Breast epithelium (tissue), 4 donors: ENCODE measurements at places on chromosomes 7 and 10. TPM values are rescaled to one million over a fixed set of nuclear protein-coding genes. Genes with fewer than 3 reads are reported as not detected.

The NCF1 gene
- total RNA-seq, result 5.0 TPM

- H3K36me3 ChIP-seq, result no peaks in the 10 kb centered on the region
- no peak for DNase-seq
- no peaks in the 10 kb centered on the region for H3K4me1 ChIP-seq
Measured at GRCh38 chr7:37016064-37016878, 292.0 kb upstream of the AOAH start.

DNA sequence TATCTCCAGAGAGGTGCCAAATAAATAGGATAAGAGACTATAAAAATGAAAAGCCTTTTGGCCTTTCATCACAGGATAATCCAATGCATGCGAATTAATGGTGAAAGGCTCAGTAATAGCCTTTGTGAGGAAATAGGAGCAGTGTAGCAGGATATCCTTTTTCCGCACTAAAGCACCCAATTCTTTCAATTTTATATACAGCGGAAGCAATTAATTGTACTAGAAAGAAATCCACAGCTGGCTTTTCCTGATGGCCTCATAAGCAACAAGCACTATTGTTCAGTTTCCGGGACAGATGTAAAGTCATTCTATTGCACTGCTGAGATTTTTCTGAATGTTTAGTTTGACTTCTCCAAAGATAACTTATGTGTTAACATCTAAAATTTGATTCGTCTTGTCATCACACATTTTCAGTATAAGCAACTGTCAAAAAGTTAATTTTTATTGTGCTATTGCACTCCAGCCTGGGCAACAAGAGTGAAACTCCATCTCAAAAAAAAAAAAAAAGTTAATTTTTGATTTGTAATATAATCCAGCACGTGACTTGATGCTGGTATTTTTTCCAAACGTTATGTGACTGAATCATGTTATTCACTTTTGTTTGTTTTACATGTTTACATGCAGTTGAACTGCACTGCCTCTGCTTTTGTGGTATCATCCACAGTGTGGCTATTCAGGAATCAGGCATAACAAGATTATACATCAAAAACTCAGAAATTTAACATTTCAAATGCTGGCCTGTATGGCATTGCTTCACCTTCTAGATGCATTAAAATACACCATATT is 8.4 kb upstream of the BMPR1A start:
- H3K4me1 ChIP-seq, result no peaks in the 10 kb centered on the region
- H3K4me3 ChIP-seq, result no peak overlapping the region
- H3K27ac ChIP-seq, result no peak overlapping the region
- H3K36me3 ChIP-seq, result no peaks in the 10 kb centered on the region
- H3K27me3 ChIP-seq, result no peaks in the 10 kb centered on the region

The MAGI2 gene
- 22.7 TPM for total RNA-seq

GRCh38 chr7:35714862-35715261 is 19.9 kb upstream of the HERPUD2 start:
- H3K4me1 ChIP-seq, result no peaks in the 10 kb centered on the region
- H3K27ac ChIP-seq, result no peak overlapping the region
- DNase-seq, result no peak
- no peaks in the 10 kb centered on the region for H3K27me3 ChIP-seq
- H3K36me3 ChIP-seq, result no peaks in the 10 kb centered on the region
- no peak overlapping the region for H3K4me3 ChIP-seq

GRCh38 chr7:93551063-93551895 is 23.2 kb downstream of the CALCR start:
- no peak for DNase-seq
- no peak overlapping the region for H3K27ac ChIP-seq
- H3K36me3 ChIP-seq, result no peaks in the 10 kb centered on the region
- no peaks in the 10 kb centered on the region for H3K27me3 ChIP-seq
- H3K4me3 ChIP-seq, result no peak overlapping the region

GRCh38 chr10:71975871-71976725 is 11.9 kb downstream of the CHST3 start:
- H3K4me3 ChIP-seq, result peak overlapping the region; percentile 4
- no peaks in the 10 kb centered on the region for H3K36me3 ChIP-seq
- H3K4me1 ChIP-seq, result peaks cover 45% of the 10 kb centered on the region
- peak; percentile 41 for DNase-seq

- H3K27me3 ChIP-seq, result peaks cover 4% of the 10 kb centered on the region
- no peak overlapping the region for H3K27ac ChIP-seq
- H3K4me3 ChIP-seq, result no peak overlapping the region
- no peaks in the 10 kb centered on the region for H3K4me1 ChIP-seq
- no peak for DNase-seq
Measured at GRCh38 chr10:84547616-84548015, 219.2 kb downstream of the CCSER2 start.

GRCh38 chr7:20385126-20385525 is 54.4 kb downstream of the ITGB8 start:
- H3K27me3 ChIP-seq, result no peaks in the 10 kb centered on the region
- no peak overlapping the region for H3K4me3 ChIP-seq
- no peak overlapping the region for H3K27ac ChIP-seq
- H3K4me1 ChIP-seq, result no peaks in the 10 kb centered on the region
- peaks cover 7% of the 10 kb centered on the region for H3K36me3 ChIP-seq

The SP4 gene
- total RNA-seq, result 23.0 TPM

- H3K4me1 ChIP-seq, result no peaks in the 10 kb centered on the region
- no peaks in the 10 kb centered on the region for H3K36me3 ChIP-seq
- DNase-seq, result no peak
Measured at GRCh38 chr7:36084485-36085091, 68.5 kb upstream of the EEPD1 start.

DNA sequence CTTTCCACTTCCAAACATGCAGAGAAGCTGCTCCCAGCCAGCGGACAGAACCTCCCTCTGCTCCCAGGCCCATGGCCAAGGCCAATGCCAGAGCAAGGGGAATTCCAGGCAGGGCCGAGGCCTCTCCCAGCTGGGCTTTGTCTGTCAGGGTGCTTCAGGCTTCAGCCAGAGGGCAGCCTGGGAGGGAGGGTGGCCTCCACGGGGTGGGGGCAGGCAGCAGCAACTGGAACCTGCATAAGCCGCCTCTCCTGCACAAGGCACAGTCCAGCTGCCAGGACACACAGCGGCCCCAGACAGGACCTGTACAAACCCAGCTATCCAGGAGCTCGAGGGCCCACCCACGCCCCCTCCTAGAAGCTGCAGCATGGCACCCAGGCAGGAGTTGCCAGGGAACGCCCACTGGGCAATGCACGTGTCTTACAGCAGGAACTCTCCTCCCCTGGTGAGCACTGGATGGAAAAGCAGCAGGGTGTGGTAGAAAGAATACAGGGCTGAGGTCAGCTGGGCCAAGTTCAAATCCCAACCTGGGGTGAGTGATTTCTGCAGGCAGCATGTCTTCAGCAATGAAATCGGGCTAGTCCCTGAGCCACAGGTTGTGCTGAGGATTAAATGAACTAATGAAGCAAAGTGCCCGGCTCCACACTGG is 7.6 kb downstream of the FAM53B start:
- no peaks in the 10 kb centered on the region for H3K36me3 ChIP-seq
- peaks cover 11% of the 10 kb centered on the region for H3K4me1 ChIP-seq
- no peak overlapping the region for H3K4me3 ChIP-seq
- peak; percentile 46 for DNase-seq
- peak overlapping the region; percentile 77 for H3K27ac ChIP-seq
- no peaks in the 10 kb centered on the region for H3K27me3 ChIP-seq

DNA sequence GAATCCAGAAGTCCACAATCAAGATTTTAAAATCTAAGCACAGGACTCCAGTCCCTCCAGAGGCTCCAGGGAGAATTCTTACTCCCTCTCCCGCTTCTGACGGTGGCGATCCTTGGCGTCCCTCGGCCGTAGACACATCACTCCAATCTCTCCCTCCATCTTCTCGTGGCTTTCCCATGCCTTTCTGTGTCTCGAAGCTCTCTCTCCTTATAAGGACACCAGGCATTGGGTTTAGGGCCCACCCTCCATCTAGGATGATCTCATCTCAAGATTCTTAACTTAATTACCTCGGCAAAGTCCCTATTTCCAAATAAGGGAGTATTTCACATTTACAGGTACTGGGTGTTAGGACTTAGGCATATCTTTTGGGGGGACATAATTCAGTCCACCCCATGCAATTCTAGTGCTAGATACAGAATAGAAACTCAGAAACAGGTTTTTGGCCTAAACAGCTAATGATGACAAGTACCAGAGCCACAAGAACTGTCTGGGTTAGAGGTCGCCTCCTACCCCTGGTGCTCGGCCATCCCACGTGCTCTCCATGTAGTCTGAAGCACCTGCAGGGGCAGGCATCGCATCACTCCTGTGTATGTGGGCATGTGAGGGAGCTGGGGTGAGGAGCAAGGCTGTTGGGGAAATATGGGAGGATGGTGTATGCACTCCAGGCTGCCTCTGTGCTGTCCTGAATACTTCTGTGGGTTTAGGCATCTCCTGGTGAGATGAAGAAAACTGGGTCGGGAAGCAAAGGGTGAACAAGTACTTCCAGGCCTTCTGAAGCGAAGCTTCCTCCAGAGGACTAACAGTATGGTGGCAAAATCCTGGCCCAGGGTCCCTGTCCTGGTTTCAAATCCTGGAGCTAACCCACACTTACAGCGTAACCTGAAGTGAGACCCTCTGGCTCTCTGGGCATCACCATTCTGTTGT is 298.3 kb upstream of the ZMIZ1 start:
- DNase-seq, result no peak
- H3K4me3 ChIP-seq, result no peak overlapping the region
- H3K4me1 ChIP-seq, result no peaks in the 10 kb centered on the region
- no peaks in the 10 kb centered on the region for H3K36me3 ChIP-seq
- no peaks in the 10 kb centered on the region for H3K27me3 ChIP-seq
- H3K27ac ChIP-seq, result no peak overlapping the region

The OR6V1 gene
- total RNA-seq, result not detected

DNA sequence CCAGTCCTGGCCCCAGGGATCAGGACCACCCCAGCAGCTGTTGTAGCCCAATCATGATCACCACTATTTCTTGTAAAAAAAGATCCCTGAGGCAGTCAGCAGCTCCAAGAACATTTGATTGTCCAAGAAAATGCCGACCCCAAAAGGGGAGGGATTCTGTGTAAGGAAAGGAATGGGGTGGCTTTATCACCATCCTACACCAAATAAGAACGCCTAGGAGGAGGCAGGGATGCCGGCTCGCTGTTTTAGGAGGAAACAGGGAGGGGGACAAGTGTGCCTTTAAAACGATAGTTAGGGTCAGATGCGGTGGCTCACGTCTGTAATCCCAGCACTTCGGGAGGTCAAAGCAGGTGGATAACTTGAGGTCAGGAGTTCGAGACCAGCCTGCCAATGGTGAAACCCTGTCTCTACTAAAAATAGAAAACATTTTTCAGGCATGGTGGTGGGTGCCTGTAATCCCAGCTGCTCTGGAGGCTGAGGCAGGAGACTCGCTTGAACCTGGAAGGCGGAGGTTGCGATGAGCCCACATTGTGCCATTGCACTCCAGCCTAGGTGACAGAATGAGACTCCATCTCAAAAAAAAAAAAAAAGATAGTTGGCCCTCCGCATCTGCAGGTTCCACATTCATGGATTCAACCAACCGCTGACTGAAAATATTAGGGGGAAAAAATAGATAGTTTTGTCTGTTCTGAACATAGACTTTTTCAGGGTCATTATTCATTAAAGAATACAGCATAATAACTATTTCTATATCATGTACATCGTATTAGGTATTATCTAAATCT is 63.6 kb downstream of the PDIA4 start:
- no peaks in the 10 kb centered on the region for H3K36me3 ChIP-seq
- no peaks in the 10 kb centered on the region for H3K4me1 ChIP-seq
- DNase-seq, result no peak
- H3K27me3 ChIP-seq, result no peaks in the 10 kb centered on the region

The TMEM236 gene
- total RNA-seq, result 0.59 TPM

DNA sequence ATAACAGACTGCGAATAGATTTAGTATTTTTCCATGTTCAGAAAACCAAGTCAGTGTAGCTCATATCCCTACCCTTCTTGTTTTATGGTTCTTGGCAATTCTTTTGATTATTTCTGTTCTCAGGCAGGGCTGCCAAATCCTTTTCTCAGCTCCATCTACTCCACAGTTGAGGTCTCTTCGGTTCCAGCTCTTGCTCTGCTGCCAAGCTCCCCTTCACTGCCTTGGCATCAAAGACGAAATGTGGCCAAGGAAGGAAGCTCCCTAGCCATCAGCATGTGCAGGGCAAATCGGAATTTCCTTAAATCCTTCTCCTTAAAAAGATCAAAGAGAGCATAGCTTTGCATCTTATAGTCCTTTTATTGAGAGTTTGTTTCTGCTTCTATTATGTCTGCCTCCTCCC is 116.4 kb upstream of the NOBOX start:
- no peak overlapping the region for H3K27ac ChIP-seq
- H3K4me3 ChIP-seq, result no peak overlapping the region
- H3K4me1 ChIP-seq, result no peaks in the 10 kb centered on the region
- no peaks in the 10 kb centered on the region for H3K27me3 ChIP-seq
- no peaks in the 10 kb centered on the region for H3K36me3 ChIP-seq
- no peak for DNase-seq

- peak overlapping the region; percentile 80 for H3K27ac ChIP-seq
- H3K4me3 ChIP-seq, result peak overlapping the region; percentile 32
- DNase-seq, result no peak
- no peaks in the 10 kb centered on the region for H3K27me3 ChIP-seq
- H3K36me3 ChIP-seq, result no peaks in the 10 kb centered on the region
Measured at GRCh38 chr10:24215603-24216002, 6.7 kb downstream of the KIAA1217 start.

DNA sequence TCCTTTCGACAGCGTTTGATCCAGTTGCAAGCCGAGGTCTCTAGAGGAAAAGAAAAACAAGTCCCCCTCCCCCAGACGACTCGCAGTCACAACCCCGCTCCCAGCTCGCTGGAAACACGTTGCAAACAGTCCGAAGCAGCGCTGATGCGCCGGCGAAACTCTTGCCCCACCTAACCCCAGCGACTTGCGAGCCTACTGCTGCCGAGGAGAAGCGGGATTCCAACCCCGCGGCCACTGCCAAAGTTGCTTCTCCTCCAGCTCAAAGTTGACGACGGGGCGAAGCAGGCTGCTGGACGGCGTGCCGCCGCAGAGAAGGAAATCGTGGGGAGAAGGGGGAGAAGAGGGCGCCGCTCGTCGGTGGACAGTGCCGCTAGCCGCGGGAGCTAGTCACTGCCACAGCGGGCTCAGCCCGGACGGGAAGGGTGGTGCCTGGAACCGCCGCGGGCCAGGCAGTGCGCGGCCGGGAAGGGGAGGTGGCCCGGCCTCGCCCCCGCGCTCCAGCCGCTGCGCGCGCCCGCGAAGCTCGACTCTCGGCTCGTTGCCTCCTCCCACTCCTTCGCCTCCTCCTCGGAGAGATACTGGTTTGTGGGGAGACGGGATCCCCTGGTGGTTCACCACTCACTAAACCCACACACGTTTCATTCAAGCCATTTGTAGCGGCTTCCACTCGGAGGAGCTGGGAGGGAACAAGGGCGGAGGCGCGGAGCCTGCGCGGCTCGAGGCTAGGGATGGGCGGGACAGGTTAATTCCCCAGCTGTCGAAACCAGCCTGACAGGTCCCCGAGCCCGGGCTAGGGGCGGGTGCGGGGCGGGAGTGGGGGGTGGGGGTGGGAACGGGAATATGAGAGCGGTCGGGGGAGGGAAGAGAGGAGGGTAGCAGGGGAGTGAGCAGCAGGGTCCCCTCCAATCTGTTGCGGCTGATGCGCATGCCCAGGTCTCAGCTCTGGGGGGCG is at the start of gene GPR37:
Gene GPR37, minus strand, starts transcription at position 392 of the 952 bp plus-strand sequence. CDS start 816 bp downstream, outside the sequence.
- H3K4me3 ChIP-seq, result peak within 1 kb of the TSS; percentile 37
- DNase-seq, result peak; percentile 41
- no peaks in the 10 kb centered on the region for H3K4me1 ChIP-seq
- no peaks in the 10 kb centered on the region for H3K36me3 ChIP-seq
- peak within 1 kb of the TSS; percentile 27 for H3K27ac ChIP-seq
- H3K27me3 ChIP-seq, result peaks cover 10% of the 10 kb centered on the region

- DNase-seq, result no peak
- no peak overlapping the region for H3K4me3 ChIP-seq
- no peaks in the 10 kb centered on the region for H3K36me3 ChIP-seq
- no peaks in the 10 kb centered on the region for H3K27me3 ChIP-seq
- H3K27ac ChIP-seq, result no peak overlapping the region
- H3K4me1 ChIP-seq, result no peaks in the 10 kb centered on the region
Measured at GRCh38 chr7:87139514-87139913, 12.7 kb upstream of the DMTF1 start.

The PRXL2A gene
- total RNA-seq, result 88.4 TPM
